Bronchial epithelial cell (primary cell): ENCODE measurements at places on chromosomes 16 and 17.
A peak's percentile ranks its signal among the peaks of the same experiment; 100 is the strongest.

DNA sequence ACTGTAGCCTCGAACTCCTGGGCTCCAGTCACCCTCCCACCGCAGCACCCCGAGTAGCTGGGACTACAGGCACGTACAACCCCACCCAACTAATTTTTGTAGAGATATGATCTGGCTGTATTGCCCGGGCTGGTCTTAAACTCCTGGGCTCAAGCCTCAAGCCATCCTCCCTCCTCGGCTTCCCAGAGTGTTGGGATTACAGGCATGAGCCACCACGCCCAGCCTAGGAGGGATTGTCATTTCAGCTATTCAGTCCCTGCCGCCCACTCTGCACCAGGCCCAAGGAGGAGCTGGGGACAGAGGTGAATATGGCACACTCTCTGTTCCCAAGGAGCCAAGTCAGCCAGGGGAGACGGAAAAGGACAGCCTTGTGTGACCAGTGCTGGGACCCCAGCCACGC is 256.2 kb downstream of the PARN start:
- no peak for DNase-seq

- DNase-seq = no peak
Observed at GRCh38 chr16:53202398-53202797, 147.6 kb downstream of the CHD9 start.

- DNase-seq = peak; percentile 91
Observed at GRCh38 chr16:80085606-80086005, 455.2 kb upstream of the DYNLRB2 start.

GRCh38 chr17:5583426-5584382 is 605 bp downstream of the NLRP1 start:
- DNase-seq = peak; percentile 15

DNA sequence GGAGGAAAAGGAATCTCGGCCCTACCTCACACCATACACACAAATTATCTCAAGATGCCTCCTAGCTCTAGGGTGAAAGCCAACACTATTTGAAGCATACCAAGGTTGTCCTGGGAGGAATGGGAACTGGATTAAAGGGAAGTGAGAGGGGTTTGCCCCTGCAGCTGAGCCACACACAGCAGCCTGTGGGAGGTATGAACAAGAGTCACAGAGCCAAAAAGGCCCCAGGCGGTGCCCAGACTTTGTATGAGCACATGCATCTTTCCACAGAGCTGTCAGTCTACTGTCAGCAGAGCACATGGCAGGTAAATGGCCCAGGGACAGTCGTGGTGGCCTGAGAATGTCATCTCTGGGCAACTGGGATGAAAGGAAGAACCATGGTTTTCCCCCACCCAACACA is 31.0 kb upstream of the RCVRN start:
- DNase-seq = no peak

GRCh38 chr17:77214743-77215142 is 74.0 kb downstream of the SEC14L1 start:
- peak; percentile 31 for DNase-seq

DNA sequence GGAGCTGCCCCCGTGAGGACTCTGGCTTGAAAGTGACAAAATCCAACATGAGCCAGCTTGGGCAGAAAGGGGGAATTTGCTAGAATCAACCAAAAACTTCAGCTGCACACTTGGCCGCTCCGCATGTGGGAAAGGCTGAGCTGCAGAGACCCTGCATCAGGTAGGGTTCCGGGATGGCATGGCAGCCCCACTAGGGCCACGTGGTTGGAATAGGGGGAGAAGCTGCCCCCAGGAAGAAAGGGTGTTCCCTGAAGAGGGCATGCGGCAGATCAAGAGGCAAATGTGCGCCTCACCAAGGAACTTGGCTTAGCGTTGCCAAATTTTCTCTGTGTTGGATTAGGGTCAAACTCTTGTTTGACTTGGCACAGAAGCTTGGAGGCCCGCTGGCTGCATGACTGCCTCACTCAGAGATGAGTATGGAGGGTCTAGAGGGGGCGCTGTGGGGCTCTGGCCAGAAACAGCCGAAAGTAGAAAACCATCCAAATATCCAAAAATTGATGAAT is 29.2 kb upstream of the WFIKKN2 start:
- DNase-seq = no peak

GRCh38 chr17:56908001-56908542 is 5.8 kb downstream of the TRIM25 start:
- DNase-seq = no peak

DNA sequence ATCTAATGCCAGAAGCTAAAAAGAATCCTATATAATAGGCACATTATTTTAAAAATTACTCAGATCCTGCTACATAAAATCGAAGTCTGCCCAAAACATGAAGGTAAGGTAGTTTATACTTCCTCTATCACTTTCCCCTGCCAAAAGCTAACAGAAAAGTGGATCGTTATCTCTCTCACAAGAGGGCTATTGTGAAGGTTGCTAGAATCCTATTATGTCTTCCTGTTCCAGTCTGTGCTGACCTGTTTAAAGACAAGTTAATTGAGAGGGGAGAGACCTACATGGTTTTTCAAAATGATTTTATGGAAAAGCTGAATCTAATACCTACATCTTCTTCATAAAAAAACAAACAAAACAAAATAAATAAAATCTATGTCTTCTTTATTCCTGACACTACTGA is 1410.9 kb upstream of the CDH8 start:
- no peak for DNase-seq

GRCh38 chr17:68400404-68400735 is 56.9 kb downstream of the WIPI1 start:
- no peak for DNase-seq

DNA sequence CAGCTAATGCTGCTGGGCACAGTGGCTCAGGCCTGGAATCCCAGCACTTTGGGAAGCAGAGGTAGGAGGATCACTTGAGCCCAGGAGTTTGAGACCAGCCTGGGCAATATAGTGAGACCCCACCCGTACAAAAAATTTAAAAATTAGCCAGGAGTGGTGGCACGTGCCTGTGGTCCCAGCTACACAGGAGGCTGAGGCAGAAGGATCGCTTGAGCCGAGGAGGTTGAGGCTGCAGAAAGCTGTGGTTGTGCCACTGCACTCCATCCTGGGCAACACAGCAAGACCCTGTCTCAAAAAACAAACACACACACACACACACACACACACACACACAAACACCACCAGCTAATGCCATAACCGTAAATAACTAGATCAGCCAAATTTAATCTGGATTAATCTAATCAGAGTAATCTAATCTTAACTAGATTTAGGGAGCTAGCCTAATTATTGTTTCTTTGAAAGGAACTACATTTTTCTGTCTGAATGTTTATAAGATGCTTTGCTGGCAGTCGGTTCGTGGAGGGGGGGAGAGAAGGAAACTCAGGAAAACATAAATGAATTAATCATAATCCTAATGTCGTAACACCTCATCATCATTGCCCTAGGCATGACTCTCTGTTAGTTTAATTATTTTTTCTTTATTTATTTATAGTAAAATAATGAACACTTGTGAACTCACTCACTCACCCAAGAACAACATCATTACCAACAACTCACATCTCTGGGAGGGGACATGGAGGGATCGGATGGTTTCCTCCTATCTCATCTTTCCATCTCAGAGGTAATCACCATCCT is 12.5 kb upstream of the RBBP6 start:
- DNase-seq = peak; percentile 64

GRCh38 chr16:4330277-4330874 is 14.5 kb downstream of the GLIS2 start:
- DNase-seq = no peak

GRCh38 chr17:32388613-32389459 is 38.9 kb downstream of the ZNF207 start:
- DNase-seq = no peak
